ENCODE measurements at places on chromosomes 4 and X.
A peak's percentile ranks its signal among the peaks of the same experiment; 100 is the strongest.

- DNase-seq, result no peak
Measured at GRCh38 chr4:149890531-149890930, 74.9 kb upstream of the IQCM start.

GRCh38 chr4:34245276-34245675, 1999.0 kb downstream of the ARAP2 start:
- no peak for DNase-seq

DNA sequence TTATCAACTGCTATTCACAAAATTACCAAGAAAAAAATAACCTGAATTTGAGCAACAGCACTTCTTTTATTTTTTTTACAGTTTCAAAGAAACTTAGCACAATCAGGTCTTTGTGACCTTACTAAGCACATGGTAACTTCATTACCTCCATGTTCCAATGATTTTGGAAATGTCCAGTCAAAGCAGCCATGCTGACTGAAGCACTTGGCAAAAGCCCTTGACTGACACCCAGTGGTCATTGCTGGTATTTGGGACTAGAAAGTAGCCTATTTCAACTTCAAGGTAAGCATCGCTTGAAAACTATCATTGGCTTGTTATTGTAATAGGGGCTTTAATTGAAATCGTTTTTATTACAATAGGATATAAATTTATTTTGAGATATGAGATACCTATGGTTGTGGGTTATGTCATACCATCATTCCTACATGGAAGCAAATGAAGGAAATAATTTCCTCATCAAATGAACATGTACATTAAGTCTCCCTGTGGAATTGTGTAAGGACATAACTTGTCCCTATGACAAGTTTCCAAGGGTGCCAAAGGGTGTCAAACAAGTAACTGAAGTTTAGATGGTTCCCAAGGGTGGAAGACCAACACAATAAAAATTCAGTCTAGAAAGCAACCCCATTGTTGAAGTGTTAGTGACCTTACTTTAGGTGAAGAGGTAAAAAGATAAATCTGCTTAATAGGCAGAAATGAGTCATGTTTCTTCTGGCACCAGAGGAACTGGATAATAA, 15.2 kb upstream of the ANXA10 start:
- peak; percentile 88 for DNase-seq

DNA sequence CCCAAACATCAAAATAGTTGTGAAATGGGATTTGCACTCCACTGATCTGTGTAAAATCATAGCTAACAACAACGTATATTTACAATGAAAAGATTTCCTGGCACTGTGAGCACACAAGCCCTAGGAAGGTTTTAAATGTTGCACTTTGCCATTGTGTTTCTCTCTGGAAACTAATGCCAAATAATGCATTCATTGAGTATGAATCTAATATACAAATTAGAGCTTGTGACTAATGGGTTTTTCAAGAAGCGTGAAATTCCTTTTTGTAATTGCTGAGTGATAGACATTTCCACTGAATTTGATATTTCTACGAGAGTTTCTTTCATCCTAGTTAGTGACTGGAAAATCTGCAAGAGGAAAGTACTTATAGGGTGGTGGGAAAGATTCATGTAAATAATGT, 135.9 kb downstream of the COL25A1 start:
- no peak for DNase-seq

DNA sequence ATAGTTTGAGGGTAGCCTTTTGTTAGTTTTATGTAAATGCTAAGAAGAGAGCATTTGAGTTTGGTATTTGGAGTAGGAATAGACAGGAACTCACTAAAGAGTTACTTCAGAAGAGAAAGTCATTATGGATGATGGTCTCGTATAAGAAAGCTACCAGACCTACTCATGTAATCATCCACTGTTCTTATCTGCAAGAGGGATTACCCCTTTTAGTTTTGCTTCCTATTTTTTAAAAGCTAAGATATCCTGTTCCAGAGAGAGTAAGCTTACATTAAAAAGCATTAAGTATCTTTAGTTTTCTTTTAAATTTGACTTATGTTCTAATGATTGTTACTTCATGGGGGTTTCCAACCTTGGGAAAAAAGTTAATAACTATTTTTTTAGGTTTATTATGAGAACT, 12.5 kb upstream of the ART3 start:
- no peak for DNase-seq

DNA sequence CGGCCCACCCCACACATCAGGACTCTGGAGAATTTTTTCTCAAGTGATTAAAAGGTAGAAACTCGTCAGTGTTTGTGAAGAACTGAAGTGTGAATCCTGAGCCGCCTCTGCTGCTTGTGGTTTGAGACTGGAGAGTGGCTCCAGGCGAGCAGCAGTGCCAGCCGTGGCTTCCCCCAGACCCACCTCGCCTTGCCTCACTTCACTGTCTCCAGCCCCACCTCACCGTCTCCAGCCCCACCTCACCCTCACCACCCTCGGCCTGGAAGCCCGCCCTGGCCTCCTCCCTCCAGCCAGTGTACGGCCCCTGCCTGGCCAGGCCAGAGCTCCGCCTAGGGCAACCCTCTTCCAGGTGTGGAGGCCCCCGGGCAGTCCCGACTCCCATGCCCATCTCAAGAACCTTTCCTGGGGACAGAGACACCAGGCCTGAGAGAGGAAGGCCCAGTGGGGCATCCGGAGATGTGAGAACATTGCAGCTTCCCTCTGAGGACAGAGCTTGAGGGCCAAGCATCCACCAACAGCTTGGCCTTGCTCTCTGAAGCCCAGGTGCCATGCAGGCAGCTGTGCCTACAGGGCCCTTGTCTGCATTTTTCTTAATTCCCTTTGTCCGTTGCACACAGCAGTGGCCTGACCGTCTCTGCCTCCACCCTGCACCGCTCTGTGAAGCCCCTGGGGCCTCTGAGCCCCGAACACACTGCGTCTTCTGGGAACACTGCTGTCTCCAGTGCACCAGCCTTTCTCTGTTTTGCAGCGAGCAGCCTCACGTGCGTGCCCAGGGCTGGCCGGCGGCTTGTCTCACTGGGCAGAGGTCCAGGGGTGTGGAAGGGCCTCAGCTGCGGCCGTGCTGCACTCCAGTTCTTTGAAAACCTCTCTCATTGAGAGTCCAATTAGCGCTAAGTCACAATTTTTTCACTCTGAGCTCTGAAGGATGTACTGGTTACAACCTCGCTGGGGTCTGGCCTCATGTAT, 13.8 kb downstream of the SH3BP2 start:
- DNase-seq, result peak; percentile 55

DNA sequence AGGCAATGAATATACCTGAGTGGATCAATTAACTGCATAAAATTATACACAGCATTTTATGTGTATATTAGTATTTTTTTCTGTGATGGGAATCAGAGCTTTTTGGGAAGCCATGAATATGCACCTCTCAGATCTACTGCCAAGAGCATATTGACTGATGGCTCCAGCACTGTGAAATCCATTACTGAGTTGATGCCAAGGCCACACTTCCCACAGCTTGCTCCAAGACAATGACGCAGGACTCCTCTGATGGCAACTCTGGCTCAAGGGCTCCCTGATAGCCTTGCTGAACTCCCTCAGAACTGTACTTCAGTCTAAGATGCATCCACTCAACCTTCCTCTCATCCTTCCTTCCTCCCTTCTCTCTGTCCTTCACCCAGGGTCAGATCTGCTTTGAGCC, 82.7 kb downstream of the OTC start:
- DNase-seq, result no peak

DNA sequence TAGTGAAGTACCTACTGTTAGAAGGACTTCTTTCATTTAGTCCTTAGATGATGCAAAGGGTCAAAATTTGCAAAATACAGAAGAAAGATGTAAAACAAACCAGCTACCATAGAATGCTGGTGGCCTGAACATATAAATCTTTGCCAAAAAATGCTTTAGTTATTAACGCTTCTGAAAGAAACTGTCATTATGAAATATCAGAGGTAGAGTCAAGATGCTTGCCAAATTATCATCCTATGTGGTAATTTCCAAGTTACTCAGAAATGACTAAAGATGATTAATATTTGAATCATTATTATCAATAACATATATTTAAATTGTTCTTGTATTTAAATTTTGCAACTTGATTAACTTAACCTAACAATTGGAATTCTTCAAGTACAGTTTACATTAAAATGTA, 588.4 kb upstream of the FAM241A start:
- DNase-seq, result no peak

- DNase-seq, result no peak
Measured at GRCh38 chr4:95213366-95213765, 335.4 kb downstream of the UNC5C start.

- no peak for DNase-seq
Measured at GRCh38 chr4:107439401-107439800, 280.6 kb downstream of the PAPSS1 start.

DNA sequence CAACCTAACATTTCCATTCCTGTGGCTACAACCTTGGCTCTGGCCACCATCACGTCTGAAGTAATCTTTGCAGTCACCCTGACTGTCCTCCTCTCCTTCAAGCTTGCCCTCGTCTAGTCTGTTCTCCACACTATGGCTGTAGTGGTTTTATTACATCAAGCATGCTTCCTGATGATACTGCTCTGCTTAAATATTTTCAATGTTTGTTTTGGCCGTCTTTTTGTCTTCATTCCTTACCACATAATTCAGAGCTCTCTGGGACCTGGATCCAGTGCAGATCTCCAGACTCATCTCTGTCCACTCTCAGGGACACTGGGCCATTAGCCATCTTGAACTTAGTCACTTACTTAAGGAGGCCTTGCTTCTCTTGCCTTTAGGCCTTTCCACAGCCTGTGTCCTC, 27.7 kb upstream of the FREM3 start:
- DNase-seq, result peak; percentile 67

DNA sequence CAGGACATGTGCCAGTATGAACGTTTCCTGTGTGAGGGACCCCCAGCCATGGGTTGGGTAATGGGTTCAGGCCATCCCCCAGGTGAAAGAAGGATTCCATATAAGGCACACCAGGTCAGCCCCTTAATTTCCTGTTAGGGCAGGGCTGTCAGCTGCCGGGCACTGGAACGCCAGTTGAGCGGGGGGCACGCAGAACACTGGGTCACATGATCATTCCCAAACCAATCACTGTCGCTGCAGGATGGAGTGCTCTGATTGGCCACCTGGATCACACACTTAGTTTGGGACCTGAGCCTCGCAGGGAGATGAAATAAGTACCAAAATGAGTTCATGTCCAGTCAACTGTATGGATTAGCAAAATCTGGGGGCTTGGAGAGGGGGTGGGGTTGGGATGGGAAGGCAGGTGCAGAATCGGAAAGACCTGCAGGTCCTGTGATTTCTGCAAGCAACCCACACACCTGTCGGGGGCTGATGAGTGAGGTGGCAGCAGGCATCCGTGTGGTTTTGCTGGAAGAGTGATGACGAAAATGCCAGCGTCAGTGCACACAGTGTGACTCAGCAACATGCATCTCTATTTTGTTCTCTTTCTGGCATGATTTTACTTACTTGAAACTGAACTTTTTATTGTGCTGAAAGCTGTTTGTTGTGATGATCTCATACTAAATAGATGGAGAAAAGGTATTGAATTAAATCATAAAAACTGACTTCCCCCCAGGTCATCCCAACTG, 32.2 kb downstream of the RNF212 start:
- DNase-seq, result peak; percentile 34

DNA sequence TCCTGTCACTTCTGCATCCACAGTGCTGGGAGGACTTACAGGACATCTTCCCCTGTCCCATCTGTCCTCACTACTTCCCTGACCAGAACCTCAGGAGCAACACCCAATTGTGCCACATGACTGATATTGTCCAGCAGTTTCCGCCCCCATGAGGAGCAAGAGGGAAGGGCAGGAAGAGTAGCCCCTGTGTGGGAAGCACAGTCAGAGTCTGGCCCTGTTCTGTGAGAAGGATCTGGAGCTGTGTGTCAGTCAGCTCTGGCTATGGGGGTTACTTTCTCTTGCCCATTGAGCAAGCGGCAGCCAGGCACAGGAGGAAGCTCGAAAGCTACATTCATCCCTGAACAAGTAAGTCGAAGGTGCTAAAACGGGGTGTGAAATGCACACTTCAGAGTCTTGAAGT, 14.8 kb upstream of the TRIM60 start:
- DNase-seq, result peak; percentile 1

- DNase-seq, result no peak
Measured at GRCh38 chrX:64456828-64457227, 61.6 kb upstream of the MTMR8 start.

Data from fibroblast of pulmonary artery (primary cell).